ENCODE measurements at places on chromosomes 2 and 18.

- DNase-seq, result no peak
These were observed 24.4 kb downstream of the GRHL1 start for GRCh38 chr2:9975805-9976447.

GRCh38 chr2:71581026-71581425 is 127.7 kb downstream of the DYSF start:
- no peak for DNase-seq

GRCh38 chr2:43490252-43490786 is 105.5 kb downstream of the THADA start:
- no peak for DNase-seq

GRCh38 chr2:28377984-28378678 is 14.5 kb upstream of the FOSL2 start:
- DNase-seq, result no peak

- no peak for DNase-seq
These were observed 429 bp downstream of the C2orf76 start for GRCh38 chr2:119366161-119366648.

GRCh38 chr2:240455272-240455646 is 19.8 kb downstream of the GPC1 start:
- no peak for DNase-seq

GRCh38 chr2:148545390-148546256 is 98.9 kb upstream of the EPC2 start:
- DNase-seq, result no peak

DNA sequence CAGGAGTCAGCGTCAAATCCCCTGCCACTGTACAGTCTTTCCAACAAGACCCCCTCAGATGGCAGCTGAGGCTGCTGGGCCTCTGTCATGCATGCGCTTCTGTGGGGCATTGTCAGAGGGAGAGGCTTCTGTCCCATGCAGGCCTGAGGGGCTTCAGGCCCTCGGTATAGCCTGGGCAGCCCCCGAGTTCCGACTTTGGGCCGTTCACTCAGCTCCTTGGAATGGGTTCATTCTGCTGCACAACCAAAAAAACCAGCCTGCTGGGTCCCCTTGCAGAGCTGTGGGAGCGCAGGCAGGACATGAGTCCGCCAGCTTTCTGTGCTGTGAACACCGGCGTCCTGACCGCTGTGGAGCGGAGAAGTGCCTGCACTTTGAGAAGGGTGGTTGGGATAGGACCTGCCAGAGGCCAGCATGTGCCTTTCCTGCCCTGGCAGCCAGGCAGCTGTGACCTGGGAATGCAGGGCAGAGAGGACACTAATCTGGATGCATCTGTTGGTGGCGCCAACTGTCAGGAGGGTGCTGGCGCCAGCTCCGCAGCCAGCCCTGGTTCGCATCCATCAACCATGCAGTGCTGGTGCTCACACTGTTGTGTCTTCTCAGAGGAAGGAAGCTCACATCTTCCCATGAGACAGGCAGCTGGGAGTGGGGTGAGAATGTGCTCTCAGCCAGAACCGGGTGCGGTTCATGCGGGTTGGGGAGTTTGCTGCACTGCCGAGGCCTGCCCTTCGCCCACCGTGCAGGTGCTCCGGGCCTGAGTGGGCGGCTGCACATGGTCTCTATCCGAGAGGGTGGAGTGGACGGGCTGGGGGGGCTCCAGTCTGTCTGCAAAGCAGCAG is 14.3 kb downstream of the ARHGEF4 start:
- DNase-seq, result no peak

DNA sequence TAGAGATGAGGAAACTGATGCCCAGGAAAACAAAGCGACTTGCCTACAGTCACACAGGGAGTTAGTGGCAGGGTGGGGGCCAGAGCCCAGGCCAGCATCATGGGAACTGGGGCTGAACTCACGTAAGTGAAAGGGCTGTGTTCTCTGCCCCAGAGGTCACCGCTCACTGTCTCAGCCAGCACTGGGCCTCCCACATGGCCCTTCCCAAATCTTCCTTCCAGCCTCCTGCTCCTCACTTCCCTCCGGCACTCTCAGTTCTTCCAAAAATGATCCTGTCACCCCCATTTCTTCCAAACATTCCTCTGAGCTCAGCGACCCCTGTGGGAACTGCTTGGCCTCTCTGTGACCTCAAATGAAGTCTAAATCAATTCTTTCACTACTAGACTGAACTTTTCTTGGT is 90.5 kb upstream of the TMEM247 start:
- no peak for DNase-seq

DNA sequence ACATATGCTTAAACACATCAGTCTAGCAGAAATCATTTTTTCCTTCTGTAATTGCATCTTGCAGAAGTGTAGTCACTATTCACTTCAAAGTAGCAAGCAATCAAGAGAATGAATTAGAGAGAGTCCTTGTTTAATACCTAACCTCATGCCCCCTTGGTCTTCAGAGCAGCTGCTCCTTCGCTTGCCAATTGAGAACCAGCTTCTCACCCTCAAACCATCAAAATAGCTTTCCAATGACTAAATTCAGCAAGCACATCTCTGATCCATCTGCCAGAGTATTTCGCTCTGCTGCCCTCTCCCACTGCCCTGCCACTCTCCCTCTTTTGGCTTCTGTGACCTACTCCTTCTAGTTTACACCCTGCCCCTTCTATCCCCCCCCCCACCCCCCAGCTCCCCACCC is 120.7 kb upstream of the AGAP1 start:
- DNase-seq, result no peak

DNA sequence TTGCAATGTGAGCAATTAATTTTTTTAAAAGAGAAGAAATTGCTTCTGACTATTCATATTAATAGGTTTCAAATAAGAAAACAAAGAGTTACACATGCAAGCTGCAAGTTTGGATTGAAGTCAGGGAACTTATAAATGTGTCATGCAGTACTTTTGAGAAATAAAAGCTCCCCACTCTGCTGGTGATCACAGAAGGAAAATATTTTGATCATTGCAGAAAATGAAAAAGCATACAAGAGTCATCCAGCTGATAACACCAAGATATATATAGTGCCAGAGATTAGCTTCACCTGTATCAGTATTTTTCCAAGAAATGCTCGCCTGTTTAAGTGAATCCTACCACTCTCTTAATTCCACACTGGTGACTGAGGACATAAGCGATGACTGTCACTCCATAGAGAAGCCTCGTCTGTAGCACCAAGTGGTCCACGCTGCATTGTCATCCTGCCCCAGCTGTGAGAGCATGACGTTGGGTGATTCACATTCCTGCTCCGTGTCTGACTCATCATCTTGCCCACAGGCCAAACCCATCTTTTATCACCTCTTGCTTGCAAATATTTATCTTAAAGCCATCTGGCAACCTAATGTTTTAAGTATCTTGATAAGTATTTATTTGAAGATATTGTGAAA is 178.0 kb downstream of the ASXL3 start:
- no peak for DNase-seq

GRCh38 chr2:13876491-13877037 is 756.0 kb upstream of the LRATD1 start:
- no peak for DNase-seq

DNA sequence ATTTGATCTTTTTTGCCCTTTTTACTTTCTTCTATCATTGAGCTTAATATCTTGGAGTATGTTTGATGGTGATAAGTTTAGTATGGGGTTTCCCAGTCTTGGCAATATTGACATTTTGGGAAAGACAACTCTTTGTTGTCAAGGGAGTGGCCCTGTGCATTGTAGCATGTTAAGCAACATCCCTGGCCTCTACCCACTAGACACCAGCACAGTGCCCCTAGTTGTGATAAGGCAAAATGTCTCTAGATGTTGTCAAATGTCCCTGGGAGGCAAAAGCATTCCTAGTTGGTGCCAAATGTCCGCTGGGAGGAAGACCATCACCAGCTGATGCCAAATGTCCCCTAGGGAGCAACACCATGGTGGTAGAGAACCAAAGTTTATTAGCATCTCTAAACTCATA is 28.2 kb downstream of the GULP1 start:
- DNase-seq, result no peak

DNA sequence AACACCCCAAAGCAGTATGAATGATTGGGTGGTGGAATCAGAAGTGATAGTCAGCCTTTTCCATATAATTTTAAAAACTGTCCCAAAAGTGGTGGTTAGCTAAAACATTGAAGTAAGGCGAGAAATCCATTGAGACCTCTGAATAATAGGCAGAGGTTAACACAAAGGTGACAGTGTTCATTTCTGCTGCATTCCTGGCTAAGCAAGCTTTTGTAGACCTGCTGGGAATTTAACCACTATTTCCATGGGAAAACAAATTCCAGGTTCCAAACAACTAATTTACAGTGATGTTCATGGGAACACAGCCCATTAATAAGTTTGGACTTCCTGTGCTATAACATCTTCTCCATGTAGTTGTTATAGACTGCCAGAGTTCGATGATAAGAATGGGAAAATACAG is 6.3 kb upstream of the INO80D start:
- DNase-seq, result no peak

DNA sequence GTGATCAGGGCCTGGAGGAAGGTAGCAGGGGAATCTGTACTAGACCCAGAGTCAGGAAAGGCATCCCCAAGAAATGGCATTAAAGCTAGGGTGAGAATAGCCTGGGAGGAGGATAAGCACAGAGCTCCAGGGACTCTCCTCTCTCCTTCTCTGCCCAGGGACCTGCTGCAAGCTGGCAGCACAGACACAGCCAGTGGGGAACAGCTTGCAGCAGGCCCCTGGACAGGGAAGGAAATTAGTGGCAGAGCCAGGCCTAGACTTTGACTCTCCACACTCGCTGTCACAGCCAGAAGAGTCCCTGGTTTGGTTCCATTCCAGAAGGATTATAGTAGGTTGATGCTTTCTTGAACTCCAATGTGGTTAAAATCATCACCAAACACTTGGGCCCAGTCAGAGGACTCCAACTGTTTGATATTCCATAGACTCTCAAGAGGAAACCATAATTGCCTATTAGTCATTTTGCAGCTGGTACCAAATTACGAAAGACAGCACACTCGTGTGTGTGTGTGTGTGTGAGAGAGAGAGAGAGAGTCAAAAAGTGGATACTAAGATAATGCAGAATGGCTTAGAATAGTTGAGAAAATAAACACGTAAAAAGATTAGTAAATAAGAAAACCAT is 95.5 kb upstream of the ATP8B1 start:
- DNase-seq, result no peak

- DNase-seq, result no peak
These were observed 273.1 kb downstream of the TSN start for GRCh38 chr2:122028371-122029100.

DNA sequence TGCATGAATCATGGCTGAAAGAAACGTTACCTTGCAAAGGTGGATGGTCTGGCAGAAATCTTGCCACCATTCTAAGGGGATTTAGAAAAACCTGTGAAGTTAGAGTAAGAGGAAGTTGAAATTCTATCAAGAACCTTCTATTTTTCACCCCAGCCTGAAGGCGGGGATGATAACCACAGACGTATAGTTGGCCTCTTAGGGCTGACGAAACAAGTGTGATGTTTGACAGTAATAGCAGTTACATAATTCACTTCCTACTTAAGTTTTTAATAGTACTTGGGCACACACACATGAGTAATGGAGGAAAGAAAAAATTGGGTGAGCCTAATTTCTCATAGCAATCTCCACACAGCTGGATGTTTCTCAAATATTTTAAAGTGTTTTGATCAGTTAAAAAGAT is 336.6 kb upstream of the SALL3 start:
- no peak for DNase-seq

GRCh38 chr2:159941729-159942128 is 120.7 kb downstream of the PLA2R1 start:
- DNase-seq, result no peak

- DNase-seq, result no peak
These were observed 2.0 kb downstream of the TMEM169 start for GRCh38 chr2:216083464-216084281.

GRCh38 chr18:38077229-38077628 is 511.6 kb upstream of the CELF4 start:
- no peak for DNase-seq

- DNase-seq, result no peak
These were observed 9.6 kb downstream of the CPLX4 start for GRCh38 chr18:59308938-59309260.

DNA sequence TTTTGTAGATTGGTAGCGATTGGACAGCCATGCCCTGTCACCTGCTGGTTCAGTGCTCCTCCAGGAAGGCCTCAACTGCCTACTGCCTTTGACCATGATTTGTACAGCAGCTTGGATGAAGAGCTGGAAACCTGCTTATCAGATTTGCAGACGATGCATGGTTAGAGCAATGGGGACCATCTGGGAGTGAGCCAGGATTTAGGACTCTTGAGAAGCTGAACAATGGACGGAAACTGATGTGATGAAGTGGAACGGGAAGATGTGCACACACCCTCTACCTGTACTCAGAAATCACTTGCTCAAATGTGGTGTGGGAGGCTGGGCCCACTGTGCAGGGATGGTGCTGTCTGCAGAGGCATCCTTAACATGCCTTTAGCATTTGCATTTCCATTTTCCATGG is 57.2 kb downstream of the NCK2 start:
- DNase-seq, result no peak

DNA sequence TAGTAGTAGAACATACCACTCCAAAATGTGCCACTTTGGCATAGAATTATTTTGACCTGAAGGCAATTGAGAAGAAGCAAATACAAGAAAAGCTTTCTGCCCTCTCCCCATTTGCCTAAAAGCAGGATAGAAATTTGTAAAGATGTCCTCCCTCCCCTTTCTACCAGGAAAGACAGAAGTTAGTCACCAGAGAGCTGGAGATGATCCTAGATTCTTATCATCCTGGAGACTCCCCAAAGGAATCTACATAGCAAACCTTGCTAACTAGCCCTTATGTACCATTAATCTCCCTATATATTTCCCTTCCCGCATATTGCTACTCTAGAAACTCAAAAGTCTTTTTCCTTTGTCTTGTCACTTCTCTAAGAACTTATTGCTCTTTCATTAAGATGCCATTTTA is 12.6 kb upstream of the TMEM37 start:
- DNase-seq, result no peak

GRCh38 chr2:54546923-54547720 is 91.0 kb downstream of the SPTBN1 start:
- DNase-seq, result no peak

DNA sequence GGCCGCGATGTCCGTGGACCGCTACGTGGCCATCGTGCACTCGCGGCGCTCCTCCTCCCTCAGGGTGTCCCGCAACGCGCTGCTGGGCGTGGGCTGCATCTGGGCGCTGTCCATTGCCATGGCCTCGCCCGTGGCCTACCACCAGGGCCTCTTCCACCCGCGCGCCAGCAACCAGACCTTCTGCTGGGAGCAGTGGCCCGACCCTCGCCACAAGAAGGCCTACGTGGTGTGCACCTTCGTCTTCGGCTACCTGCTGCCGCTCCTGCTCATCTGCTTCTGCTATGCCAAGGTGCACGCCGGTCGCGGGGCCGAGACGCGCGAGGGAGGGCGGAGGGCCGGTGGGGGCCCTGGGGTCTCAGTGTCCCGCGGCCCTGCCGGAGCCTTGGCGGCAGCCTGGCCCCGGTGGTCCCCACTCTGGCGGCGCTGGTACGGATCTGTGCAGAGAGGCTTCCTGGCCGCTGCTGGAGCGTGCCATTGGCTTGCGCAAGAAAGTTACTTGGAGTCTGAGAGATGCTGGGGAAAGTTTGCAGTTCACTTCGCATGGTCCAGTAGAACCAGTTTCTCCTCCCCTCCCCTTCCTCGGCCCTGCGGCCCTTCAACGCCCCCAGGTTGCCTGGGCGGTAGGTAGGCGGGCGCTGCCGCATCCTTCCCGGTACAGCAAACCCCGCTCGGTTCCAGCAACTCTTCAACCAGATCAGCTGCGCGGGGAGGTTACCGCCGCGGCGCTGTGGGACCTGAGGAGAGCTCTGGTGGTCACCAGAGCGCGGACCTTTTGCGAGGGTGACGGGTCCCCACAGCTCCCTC is 1.5 kb downstream of the GALR1 start:
- DNase-seq, result no peak
